EH (cell line): ENCODE measurements at places on chromosomes 6 and 20.
A peak's percentile ranks its signal among the peaks of the same experiment; 100 is the strongest.

DNA sequence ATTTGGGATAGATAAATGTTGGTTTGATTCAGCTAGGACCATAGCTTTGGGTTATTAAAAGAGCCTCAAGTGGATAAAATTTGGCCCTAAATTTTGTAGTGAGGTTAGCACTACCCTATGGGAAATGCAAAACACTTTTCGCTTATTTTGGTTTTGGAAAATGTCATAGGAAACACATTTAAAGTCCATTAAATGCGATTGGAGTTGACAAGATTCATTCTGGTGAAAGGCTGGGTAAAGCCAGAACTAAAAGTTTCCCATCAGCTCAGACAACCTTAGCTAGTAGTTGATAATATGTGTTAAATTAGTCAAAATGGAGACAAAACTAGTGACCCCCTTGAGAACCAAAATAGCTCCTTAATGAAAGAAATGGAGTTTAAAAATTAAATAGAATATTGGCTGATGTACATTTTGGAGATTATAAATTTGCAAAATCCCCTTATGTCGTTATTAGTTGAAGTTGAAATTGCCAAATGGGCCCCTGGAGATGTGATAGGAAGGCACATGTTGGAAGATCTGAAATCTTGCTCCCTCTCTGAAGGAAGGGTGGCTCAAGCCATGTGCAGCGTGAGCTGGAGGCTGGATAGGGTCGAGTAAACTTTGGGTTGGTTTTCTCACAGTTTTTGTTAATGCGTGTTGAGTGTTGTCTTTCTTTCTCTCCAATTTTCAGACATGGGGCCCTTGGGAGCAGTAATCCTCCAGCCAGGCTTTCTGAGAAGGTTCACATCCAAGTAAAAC is 72.8 kb downstream of the CD83 start:
- no peak for DNase-seq

DNA sequence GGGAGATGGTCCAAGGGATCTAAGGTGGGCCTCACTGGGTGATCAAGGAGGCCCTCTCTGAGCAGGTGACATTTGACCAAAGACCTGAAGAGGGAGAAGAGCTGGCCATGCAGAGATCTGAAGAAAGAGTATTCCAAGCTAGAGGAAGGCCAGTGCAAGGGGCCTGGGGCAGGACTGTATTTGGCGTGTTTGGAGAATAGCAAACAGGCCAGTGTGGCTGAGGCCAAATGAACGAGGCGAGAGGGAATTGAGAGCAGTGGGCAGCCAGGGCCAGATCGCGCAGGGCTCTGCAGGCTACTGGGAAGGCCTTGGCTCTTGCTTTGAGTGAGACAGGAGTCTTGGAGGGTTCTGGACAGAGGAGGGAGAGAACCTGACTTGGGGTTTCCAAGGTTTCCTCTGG is 9.3 kb downstream of the NOL4L start:
- DNase-seq: no peak

GRCh38 chr6:167210375-167211294 is 52.9 kb upstream of the GPR31 start:
- DNase-seq: no peak

DNA sequence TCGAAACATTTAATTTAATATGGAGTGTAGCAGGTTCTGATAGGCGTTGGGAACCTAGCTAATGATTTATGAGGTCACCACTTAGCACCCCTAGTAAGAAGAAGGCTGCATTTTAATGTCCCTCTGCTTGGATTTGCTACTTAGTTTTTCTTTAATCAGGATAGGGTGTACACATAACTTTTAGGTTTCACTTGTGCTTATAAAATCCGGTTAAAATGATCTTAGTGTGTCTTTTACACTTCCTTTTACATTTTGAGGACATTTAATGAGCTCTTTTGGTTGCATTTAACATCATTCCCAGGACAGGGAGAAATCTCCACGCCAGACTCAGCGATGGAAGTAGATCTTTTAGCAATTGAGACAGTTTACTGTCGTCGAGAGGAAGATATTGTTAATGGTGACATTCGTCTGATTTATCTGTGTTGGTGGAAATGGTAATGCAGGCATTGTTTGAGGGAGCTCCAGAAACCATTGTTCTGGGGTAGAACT is 5.6 kb downstream of the TFAP2A start:
- DNase-seq: peak; percentile 54

DNA sequence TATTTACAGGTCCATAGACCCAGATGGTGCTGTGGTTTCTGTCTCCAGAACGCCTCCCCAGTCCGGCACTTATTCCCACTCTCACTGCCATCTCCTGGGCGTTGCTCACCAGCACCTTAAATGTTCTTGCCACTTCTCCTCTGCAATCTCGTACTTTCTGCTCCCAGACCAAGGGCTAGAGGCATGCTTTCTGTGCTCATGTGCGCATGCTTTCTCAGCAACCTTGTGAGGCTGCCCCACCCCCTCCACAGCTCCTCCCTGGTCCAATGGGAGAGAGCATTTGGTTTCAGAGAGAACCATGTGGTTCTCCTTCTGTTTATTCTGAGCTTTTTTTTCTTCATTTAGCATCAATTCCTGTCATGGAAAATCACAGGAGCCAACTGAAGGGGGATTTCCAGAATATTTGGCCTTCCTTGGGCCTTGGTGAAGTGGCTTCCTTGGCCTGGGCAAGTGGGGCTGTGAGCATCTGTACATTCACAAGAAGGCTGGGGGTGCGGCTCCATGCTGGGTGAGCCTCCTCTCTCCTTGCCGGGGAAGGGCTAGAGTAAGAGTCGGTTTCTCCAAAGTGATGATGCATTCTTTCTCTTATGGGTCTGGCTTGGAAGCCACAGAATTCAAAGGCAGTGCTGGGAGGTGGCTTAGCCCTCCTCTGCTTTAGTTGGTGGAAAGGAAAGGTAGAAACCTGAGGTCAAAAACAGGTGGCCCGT is 66.6 kb downstream of the PHACTR3 start:
- no peak for DNase-seq

- no peak for DNase-seq
Measured at GRCh38 chr6:24919056-24919892, 16.5 kb downstream of the RIPOR2 start.

DNA sequence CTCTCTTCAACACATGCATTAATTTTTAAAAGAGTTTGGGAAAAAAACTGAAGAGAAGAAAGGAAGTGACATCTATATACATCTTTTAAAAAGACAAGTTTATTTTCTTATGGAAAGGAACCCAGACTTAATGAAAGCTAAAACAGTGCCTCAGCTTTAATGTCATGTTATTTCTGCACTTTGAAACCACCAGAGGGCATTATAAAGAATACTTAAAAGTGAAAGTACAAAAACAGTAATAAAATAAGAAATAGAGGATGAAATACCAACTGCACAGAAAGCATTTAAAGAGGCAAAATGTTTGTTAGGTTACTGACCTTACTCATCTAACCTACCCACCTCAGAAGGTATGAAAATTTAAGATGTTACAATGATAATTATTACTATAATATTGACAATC is 98.8 kb downstream of the HUS1B start:
- DNase-seq: peak; percentile 10

DNA sequence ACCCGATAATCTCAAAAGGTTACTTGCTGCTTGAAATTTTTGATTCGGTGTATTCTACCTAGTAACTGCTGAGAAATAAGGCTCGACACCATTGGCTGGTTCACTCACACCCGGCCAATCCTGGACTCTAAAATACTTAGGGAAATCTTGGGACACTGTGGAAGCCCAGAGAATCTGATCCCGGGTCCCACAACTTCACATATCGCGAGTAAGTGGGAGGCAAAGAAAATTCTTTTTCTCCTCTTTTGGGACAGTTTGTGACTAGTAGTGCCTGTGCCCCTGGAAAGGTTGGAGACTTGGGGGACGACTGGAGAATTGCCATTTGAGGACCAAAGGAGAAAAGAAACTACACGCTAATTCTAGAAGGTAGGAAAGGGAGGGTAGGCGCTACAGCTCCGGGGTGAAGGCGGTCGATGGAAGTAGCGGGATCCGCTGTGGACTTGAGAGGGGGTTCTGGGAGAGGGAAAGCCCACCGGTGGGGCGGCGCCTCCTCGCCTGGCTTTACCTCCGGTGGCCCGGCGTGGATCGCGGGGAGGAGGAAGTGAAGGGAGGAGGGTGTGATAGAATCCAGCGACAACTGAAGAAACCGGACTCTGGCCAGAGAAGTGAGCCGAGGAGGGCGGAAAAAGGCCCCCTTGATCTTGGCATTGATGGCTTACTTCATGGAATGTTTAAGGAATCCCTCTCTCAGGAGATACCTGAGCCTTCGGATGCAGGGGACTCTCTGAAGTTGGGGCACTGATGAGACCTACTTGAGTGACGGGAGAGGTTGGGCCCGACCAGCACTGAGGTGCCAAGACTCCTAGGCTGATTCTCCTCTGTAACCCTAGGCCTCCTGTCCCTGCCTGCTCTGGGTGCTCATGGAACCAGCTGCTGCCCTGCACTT is 18.8 kb upstream of the BTN3A3 start:
- peak; percentile 94 for DNase-seq

- peak; percentile 47 for DNase-seq
Measured at GRCh38 chr20:4102381-4102780, 87.0 kb upstream of the RNF24 start.

DNA sequence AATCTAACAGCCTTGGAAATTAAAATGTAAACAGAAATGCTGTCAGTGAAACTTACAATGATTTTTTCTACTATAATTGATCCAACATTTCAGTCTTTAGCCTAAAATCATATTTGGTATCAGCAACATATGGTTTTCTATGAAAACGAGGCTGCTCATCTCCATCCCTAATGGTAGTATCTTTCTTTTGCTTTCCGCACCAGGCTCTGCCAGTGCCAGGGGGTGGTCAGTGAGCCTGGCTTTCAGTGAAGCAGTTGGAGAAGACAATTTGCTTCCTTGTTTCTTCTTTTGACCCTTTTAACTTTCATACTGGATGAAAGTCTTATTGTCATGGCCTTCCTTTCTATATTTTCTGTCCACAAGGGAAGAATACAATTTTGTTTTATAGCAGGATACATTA is 258.4 kb downstream of the ARID1B start:
- no peak for DNase-seq

- DNase-seq: no peak
Measured at GRCh38 chr6:33151050-33151449, 41.2 kb downstream of the COL11A2 start.

DNA sequence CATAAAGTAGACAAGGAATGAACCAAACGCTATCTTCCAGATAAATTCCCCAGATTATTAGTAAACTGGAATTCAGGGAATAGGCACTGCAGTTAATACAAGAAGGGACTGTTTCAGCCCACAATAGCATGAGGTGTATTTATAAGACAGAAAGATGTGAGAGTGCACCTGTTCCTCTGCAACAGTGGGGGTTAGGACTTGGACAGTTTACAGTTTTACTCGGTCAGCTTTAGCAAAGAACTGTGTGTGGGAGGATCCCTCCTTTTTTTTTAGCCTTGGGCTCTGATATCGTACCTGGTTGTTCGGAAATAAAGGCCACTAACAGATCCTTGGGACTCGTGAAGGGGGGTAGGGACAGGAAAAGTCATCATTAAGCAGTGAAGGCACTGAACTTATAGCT is 2.0 kb upstream of the MYLIP start:
- DNase-seq: no peak

DNA sequence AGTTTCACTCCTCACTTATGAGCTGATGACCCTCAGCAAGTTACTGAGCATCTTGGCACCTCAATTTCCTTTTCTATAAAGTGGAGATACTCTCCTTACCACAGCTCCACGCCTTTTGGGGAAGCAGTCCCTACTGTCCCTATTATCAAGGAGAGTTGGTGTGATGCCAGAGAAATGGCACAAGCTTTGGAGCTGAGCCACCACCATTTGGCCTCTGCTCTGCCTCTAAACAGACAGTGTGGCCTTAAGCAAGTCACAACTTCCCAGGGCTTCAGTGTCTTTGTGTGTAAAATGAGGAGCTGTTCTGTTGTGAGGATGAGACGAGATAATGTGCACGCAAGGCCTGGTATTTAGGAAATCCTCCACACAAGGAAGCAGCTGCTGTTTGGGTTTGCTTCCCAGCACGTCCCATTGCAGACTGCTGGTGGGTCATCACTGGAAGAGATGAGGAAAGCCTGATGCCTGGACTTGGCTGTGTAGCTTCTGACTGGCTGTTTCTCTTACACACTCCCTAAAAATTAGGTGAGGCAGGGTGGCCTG is 18.5 kb downstream of the NSFL1C start:
- no peak for DNase-seq

- no peak for DNase-seq
Measured at GRCh38 chr6:107538856-107539387, 49.0 kb downstream of the SOBP start.

GRCh38 chr6:43835872-43836419 is 65.9 kb downstream of the VEGFA start:
- DNase-seq: peak; percentile 39

DNA sequence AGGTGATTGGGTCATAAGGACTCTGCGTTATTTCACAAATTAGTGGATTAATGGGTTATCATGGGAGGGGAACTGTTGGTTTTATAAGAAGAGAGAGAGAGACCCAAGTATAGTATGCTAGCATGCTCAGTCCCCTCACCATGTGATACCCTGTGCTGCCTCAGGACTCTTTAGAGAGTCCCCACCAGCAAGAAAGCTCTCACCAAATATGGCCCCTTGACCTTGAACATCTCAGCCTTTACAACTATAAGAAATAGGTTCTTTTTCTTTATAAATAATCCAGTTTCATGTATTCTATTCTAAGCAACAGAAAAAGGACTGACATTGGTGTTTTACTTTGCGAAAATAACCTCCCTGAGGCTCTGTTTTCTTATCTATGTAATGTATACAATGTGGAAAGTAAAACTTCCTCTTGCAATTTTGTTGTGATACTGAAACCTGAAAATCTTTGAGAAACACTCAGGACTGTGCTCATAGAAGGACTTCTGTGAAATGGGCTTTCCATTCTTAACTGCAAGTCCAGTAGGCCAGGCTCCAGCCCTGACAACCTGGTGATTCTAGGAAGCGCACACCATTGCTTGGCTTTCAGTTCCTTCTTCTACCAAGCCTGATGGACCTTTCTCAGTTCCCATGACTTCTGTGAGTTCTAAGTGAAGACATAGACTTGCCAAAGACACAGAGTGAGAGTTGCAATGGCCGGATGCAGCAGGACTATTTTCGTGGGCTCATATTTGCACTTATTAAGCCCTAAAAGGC is 21.9 kb downstream of the SIRPD start:
- no peak for DNase-seq

DNA sequence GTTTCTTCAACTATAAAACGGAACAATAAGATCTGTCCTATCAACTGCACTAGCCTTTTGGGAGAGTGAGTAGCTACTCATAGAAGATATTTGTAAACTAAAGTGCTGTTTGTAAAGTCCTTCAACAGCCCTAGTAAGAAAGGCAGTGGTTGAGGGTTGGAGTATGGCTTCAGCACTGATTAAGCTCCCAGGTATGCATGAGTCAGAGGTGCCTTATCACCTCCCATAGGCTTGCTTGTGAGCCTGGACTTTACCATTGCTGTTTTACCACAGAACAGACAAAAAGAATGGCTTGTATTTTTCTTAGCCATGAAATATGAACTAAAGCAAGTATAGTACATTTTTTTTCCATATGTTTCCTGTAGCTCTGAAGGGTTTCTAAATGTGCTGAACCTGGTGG is 44.1 kb downstream of the SAMD3 start:
- peak; percentile 88 for DNase-seq

GRCh38 chr20:62887860-62888239 is 26.2 kb upstream of the TCFL5 start:
- no peak for DNase-seq

- no peak for DNase-seq
Measured at GRCh38 chr6:169763881-169764280, 12.5 kb downstream of the ERMARD start.
